ENCODE measurements at places on chromosomes 13 and 19.
A peak's percentile ranks its signal among the peaks of the same experiment; 100 is the strongest.

GRCh38 chr19:4208385-4209094, 20.8 kb upstream of the EBI3 start:
- peak; percentile 75 for DNase-seq

DNA sequence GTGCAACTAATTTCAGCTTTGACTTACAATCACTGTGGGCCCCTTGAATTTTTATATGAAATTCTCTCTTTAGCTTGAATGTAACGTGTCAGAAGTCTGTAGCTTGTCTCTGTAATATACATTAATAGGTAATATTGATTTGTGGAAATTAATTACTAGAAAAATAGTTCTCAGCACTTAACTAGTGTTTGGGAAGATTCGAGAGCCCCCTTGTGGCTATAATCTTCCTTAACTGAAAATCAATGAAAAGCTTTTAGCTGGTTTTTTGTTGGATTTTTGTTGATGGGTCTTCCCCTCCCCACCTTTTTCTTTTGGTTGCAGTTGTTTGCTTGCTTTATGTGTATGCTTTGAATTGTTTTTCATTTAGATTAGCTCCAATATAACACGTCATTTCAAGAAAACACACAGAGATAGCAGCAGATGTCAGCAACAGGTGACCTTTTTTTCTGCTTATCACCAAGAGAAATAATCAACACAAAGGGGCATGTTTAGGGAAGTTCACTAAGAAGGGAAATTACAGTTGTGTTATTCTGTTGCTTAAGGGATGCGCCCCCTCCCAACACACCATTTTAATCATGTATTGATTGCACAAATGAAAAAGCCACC, 176.8 kb downstream of the OXGR1 start:
- DNase-seq, result peak; percentile 33

- no peak for DNase-seq
Observed at GRCh38 chr13:48456546-48456945, 43.6 kb upstream of the LPAR6 start.

- no peak for DNase-seq
Observed at GRCh38 chr19:20858861-20859260, 64.2 kb upstream of the ZNF85 start.

DNA sequence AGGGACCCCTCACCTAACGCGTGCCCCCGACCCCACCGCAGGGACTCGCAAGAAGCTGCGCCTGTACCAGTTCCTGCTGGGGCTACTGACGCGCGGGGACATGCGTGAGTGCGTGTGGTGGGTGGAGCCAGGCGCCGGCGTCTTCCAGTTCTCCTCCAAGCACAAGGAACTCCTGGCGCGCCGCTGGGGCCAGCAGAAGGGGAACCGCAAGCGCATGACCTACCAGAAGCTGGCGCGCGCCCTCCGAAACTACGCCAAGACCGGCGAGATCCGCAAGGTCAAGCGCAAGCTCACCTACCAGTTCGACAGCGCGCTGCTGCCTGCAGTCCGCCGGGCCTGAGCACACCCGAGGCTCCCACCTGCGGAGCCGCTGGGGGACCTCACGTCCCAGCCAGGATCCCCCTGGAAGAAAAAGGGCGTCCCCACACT, 4.7 kb upstream of the MYBPC2 start:
- DNase-seq, result no peak

GRCh38 chr19:22783651-22784410, at the start of gene ZNF99:
Gene ZNF99, minus strand, starts transcription at chr19:22784151. Its CDS starts 135 bp downstream, at chr19:22784016.
- no peak for DNase-seq

DNA sequence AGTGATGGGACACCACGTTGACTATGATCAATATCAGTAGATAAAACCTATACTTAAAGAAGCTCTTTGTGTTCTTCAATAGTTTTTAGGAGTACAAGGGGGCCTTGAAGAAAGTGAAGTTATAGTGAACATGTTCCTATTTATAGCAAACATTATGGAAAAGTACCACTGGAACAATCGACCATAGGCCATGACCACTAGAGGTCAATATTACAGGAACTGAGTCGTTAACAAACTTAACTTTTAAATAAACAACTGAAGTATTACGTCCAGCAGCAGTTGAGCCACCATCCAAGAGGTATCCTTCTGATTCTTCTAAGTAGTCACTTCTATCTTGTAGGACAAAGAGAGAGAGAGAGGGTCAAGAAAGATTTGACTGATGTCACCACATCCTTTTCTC, 391.0 kb upstream of the SLITRK5 start:
- DNase-seq, result no peak

DNA sequence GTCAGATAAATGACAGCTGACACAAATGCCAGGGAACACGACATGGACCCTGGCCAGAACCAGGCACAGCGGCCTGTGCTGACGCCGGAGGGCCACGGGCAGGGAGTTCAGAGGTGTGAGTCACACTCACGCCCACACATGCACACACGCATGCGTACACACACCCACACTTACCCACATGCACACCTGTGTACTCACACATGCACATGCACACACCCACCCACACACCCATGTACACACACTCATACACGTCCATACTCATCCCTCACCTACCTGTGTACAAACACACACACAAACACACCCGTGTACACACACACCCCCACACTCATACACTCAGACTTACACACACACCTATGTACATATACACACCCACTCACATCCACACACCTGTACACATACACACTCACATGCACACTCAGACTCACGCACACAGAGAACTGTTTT, 40.4 kb downstream of the MLLT1 start:
- DNase-seq, result no peak

DNA sequence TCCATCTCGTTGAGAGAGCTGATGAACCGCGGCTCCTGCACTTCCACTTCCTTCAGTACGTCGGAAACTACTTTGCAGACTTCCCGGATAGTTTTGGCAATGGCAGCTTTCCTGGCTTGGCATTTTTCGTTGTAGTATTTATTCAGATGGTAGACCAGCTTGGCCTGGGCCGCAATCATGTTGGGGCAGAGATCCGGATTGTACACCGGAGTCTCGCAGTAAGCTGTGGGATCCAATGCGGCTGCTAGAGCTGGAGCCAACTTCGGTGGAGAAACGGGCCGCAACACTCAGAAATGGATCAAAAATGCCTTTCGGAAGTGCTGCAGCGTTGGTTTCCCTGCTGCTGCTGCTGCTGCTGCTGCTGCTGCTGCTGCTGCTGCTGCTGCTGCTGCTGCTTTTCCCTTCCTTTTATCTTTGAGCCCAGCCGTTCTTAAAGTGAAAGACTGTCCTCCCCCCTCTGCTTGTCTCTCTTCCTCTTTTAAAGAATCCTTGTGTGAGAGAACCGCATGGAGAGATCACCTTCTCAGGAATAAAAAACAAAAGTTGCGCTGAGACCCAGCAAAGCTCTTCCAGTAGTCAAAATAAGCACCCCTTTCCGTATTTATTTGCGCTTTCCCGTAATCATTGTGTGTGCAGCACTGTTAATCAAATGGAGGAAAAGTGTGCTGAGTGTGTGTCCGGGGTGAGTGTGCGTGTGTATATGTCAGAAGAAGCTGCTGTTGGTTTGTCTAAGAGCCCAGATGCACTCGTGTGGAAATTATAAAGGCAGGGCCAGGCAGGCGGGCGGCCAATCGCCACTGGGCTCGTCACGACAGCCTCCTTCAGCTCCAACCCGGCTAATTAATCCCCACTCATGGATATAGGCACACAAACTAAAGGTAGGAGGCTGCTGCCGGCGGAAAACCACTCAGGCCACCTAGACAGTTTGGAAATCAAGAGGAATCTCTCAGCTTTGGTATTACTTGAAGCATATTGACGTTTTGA, at the start of gene MAB21L1:
TSS of gene MAB21L1 (minus strand) at position 730 of the 984 bp plus-strand sequence. CDS start at position 179, 551 bp downstream.
- DNase-seq, result peak; percentile 54

- DNase-seq, result peak; percentile 13
Observed at GRCh38 chr19:1261798-1262622, 7.1 kb upstream of the CIRBP start.

- peak; percentile 63 for DNase-seq
Observed at GRCh38 chr19:51570962-51571575, at the start of gene ZNF175. Gene ZNF175, plus strand, starts transcription at chr19:51571283. Its CDS starts 2,047 bp downstream, at chr19:51573330.

GRCh38 chr19:6458695-6459261, 814 bp downstream of the SLC25A23 start:
- DNase-seq, result no peak

GRCh38 chr13:39196965-39197646, 158.8 kb downstream of the NHLRC3 start:
- DNase-seq, result no peak

DNA sequence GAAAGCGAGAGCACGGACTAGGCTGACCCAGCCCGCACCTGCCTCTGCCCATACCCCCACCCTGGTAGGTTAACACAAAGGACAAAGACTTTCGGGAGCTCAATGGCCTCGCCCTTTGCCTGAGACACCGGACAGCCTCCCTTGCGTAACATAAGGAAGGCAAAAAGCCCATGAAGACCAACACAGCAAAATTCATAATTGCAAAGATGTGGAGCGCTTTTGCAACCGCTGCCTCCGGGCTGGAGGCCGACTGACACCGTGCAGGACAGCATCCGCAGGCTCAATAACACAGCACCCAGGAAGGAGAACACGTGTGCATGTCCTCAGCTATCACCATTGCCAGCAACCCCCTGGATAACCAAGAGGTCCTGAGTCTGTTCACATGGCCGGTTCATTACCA, 15.4 kb downstream of the LILRA1 start:
- DNase-seq, result no peak

- no peak for DNase-seq
Observed at GRCh38 chr13:113138792-113139551, 16.4 kb downstream of the F10 start.

GRCh38 chr19:49422407-49423070, 702 bp downstream of the PTH2 start:
- DNase-seq, result peak; percentile 49

- DNase-seq, result peak; percentile 4
Observed at GRCh38 chr19:18761531-18762110, 29.5 kb downstream of the COMP start.

- no peak for DNase-seq
Observed at GRCh38 chr13:110358381-110358780, 51.3 kb downstream of the COL4A2 start.

DNA sequence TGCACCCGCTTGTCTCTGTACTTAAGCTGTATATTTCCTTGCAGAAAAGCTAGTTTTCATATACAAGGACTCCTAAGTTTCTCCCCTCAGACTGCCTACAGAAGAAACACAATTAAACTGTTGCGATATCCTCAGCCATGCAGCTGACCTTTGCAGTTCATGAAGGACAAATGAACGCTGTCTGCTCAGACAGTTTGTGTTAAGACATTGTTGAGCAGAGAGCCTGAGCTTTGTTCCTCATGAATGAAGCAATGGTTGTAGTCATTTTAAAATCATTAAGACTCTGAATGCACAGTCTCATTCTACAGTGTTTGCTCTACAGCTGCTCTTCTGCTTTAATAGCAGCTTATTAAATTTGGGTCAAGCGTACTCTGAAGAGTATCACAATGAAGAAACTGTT, 23.2 kb upstream of the MAB21L1 start:
- DNase-seq, result peak; percentile 34

GRCh38 chr19:45528149-45528743, 21.0 kb downstream of the VASP start:
- DNase-seq, result peak; percentile 57

GRCh38 chr13:73948848-73949529, 185.2 kb downstream of the KLF12 start:
- DNase-seq, result no peak

DNA sequence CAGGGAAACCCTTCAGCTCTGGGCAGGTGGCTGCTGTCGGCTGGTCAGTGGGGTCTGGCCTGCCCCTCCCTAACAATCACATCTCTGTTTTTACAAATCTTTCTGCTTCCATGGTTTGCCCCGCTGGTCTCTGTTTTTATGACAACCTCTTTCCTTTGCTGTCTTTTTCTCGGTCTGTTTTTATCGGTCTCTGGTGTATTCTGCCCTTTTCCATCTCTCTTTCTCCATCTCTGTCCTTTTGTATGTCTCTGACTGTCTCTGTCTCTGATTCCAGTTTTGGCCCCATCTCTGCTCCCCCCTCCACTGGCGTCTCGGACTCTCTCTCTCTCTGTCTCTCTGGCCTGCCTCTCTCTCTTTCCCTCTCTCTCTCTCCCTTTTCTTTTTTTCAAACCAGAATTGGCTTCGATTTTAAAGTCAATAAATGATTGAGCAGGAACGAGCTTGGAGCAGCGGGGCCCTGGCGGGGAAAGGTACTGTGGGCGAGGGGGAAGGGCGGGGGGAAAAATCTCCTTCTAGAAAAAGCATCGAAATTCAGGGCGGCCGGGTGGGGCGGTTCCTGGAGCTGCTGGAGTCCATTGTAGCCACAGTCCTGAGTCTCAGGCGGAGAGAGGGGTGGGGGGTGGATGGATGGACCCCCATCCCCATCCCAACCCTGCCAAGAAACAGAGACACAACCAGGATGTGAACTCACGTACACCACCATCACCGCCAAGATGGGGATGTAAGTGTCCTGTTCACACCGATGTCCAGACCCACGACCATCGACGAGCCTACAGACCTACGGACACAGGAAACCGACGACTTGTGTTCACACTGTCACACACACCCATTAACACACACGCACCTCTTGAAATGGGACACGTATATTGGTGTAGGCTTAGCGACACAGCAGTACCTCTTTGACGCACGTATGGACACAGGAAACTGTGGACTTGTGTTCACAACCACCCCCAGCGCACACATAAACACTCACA, 3.0 kb downstream of the NFIX start:
- DNase-seq, result no peak

Measured in NCI-H510A treated with DMSO at 0.1 percent for 48 hours (cell line).